ENCODE measurements at places on chromosomes 11 and 22.
A peak's percentile ranks its signal among the peaks of the same experiment; 100 is the strongest.

GRCh38 chr11:72935700-72936099 lies 121.5 kb downstream of the ATG16L2 start:
- no peak for DNase-seq

- DNase-seq: no peak
Observed at GRCh38 chr11:21933095-21933494, 259.8 kb upstream of the ANO5 start.

DNA sequence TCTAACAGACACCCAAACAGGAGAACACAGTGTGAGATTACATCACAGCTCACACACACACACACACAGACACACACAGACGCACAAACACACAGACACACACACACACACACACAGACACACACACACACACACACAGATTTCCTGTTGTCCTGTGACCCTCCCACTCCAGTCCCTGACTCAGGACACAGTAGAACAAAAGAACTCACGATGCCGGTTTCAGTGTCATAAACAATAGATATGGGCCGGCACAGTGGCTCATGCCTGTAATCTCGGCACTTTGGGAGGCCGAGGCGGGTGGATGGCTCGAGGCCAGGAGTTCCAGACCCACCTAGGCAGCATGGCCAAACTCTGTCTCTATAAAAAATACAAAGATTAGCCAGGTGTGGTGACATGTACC lies 13.8 kb upstream of the KAT5 start:
- no peak for DNase-seq

- peak; percentile 43 for DNase-seq
Observed at GRCh38 chr11:94583866-94584500, 16.8 kb downstream of the PIWIL4 start.

DNA sequence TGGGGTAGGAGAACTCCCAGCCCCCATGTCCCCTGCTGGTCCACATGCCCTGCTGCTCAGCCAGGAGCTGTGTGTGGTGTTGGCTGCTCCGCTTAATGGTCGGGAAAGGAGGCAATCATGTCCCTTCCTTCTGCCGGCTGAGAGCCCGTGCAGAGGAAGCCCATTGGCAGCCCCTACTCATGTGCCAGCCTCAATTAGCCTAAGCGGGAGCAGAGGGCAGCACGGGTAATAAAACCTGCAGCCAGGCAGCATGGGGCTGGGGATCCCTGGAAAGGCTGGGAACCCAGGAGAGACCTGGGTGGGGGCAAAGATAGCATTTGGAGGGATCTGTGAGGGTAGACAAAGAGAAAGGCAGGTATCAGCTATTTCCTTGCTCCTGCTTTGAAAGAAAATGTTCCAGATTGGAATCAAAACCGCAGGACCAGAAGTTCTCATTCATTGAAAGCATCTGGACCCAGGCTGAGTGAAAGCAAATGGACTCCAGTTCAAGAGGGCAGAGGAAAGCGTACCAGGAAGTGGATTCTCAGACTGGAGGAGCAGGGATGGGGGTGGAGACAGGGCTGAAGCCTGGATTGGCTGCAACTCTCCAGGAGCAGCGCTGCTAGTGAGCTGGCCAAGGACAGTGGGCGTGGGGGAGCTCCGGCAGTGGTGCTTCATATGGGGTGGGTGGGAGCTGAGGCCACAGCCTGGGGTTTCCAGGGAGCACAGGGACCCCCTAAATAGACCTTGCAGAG lies 103.4 kb upstream of the NECTIN1 start:
- DNase-seq: no peak

DNA sequence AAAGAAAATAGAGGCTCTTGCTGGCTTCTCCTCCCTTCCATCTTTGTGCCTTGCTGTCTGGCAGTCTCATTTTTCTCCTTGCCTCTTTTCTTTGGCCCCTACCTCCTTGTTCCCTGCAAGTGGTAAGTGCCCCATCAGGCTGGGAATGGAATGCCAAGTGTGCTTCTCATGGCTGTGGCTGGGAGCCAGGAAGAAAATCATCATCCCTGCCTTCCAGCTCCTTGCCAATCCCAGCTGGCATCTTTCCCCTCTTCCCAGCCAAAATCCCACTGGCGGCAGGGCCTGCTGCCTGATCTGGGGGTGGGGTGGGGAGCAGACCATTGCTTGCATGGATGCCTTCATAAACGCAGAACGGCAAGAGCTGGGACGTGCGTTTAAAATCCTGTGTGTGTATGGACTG lies 27.0 kb upstream of the SLC25A18 start:
- DNase-seq: peak; percentile 63

DNA sequence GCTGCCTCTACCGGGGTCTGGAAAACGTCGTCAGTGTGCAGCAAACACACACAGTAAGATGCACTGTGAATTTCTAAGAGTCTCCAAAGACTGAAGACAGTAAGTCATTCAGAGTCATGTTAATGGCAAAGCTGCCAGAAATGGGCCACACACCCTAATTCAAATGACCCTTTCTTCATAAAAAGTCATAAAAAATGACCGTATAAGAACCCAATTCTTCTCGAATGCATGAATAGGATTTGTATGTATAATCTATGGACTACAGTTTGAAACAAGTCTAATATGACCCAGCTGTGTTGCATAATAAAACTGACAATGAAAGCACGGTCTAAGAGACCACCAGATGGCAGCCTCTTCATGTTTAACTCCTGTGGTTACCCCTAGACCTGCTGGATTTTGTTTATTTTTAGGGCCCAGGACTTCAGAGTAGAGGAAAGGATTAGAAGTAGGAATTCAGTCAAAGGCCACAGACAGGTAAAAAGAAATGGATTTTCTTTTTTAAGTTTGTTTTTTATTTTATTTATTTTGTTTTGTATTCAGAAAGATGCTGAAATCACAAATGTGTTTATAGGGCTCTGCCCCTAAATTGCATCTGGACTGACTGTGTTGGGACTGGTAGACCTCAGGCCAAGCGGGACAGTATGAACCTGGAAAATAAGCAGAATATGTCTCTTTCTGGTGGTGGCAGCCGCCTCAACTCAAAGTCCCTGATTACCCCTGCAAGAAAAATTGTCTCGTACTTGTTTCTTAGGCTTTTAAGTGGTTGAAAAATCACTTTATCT lies 32.1 kb upstream of the SLC5A12 start:
- DNase-seq: peak; percentile 82

DNA sequence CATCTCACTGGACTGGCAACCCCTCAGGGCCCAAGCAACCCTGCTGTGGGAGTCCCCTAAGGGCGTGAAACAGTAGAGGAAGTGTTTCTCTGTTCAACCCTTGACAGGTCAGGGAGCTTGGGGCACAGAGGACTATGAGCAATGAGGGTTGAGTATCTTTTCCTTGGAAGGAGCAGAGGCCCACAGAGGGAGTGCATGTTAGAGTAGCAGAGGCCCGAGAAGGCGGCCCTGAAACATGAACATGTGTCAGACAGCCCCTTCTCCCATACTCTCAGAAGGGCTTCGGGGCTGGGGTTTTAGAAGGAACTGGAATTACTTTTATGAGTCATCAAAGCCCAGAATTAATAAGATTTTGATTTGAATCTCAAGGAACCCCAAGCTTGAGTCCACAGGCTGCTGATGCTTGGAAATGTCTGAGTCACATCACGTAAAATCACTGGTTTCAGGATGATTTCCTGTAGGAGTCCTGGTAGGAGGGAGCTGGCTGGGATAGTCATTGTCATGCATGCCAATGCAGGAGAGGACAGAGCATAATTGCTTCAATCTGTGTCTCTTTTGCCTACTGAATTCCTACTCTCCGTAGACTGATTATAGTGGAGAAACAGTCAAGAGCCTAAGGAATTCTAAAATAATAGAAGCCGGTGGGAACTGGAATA lies 22.6 kb downstream of the C11orf71 start:
- DNase-seq: no peak

- no peak for DNase-seq
Observed at GRCh38 chr11:72738199-72739141, 13.7 kb downstream of the ARAP1 start.

DNA sequence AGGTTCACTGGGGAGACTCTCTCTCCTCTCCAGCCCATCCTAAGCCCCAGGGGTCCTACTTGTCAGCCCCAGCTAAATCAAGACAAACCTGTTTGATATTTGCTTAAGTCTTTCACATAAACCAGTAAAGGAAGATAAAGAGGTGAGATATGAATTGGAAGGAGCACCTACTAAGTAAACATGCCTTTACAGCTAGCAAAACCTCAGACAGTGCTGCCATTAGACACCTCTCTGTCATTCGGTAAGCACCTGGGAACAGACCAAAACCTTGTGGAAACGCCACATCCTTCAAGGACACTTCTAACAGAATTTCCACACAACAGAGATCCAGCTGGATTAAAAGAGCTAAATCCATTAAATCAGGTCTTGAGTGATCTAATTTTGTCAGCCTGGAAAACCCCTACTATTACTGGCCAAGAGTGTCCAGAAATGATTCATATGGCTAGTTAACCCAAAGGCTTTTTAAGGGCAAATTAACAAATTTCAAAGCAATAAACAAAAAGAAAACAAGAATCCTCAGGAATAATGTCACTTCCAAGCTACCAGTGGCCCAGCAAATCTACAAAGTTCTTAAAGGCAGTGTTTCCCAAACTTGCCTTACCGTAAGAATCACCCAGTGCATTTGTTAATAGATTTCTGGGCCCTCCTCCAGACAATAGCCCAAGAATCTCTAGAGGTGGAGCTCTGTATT lies 2.4 kb downstream of the VPS37C start:
- DNase-seq: no peak

GRCh38 chr11:104876324-104876723 lies 21.9 kb downstream of the CASP12 start:
- no peak for DNase-seq

DNA sequence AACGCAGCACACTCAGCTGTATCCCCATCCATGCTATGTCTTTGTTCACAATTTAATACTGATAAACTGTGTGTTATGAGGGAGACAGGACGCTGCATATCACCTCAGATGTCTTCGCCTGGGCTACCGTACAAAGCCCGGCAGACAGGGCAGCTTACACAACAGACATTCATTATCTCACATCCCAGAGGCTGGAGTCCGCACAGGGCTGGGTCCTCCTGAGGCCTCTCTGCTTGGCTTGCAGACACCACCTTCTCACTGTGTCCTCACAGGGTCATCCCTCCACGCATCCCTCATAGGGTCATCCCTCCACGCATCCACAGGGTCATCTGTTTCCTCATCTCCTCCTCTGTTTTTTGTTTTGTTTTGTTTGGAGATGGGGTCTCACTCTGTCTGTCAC lies 61.2 kb downstream of the SHANK2 start:
- no peak for DNase-seq

DNA sequence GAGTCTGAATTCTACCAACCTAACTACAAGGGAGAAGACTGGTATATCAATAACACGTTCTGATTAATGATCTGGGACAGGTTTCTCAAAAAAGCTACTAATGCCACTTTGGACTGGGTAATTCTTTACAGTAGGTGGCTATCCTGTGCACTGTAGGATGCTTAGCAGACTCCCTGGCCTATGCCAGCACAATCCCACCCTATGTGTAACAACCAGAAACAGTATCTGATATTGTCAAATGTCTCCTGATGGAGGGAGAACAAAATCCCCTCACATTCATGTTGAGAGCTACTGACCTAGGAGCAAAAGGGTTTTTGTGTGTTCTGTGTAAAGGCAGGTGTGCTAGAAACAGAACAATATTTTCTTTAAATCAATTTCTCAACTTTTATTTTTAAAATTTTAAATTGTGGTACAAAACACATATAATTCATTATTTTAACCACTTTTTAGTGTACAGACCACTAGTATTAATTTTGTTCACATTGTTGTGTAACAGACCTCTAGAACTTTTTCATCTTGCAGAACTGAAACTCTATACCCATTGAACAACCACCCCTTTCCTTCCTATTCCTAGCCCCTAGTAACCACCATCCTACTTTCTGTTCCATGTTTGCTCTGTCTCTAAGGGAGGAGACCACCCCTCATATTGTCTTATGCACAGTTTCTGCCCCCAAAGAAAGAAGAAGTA lies 2.1 kb upstream of the MS4A6A start:
- DNase-seq: peak; percentile 83

GRCh38 chr11:2143799-2144543 lies 4.8 kb upstream of the IGF2 start:
- no peak for DNase-seq

DNA sequence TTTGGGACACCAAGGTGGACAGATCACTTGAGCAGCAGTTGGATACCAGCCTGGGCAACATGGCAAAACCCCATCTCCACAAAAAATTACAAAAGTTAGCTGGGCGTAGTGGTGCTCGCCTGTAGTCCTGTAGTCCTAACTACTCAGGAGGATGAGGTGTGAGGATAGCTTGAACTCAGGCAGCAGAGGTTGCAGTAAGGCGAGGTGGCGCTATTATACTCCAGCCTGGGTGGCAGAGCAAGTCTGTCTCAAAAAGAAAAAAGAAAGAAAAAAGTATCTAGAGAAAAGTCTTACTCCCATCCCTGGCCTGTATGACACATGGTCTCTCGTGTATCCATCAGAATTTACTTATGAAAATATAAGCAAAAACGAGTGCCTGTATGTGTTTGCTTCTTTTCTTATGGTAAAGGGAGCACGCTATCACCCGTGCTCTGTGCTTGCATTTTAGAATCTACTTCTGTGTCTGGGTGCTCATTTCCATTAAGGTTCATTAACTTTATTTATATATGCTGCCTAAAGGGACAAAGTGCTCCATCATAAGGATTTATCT lies 15.4 kb upstream of the CPT1A start:
- DNase-seq: no peak

GRCh38 chr11:119538753-119539152 lies 115.8 kb upstream of the THY1 start:
- no peak for DNase-seq

GRCh38 chr22:20937031-20937793 lies 20.0 kb downstream of the CRKL start:
- DNase-seq: no peak

- DNase-seq: no peak
Observed at GRCh38 chr11:113951537-113951936, 23.4 kb upstream of the HTR3A start.

- no peak for DNase-seq
Observed at GRCh38 chr22:50688448-50688847, 15.8 kb downstream of the SHANK3 start.

- DNase-seq: no peak
Observed at GRCh38 chr11:132263241-132263640, 892.8 kb downstream of the NTM start.

DNA sequence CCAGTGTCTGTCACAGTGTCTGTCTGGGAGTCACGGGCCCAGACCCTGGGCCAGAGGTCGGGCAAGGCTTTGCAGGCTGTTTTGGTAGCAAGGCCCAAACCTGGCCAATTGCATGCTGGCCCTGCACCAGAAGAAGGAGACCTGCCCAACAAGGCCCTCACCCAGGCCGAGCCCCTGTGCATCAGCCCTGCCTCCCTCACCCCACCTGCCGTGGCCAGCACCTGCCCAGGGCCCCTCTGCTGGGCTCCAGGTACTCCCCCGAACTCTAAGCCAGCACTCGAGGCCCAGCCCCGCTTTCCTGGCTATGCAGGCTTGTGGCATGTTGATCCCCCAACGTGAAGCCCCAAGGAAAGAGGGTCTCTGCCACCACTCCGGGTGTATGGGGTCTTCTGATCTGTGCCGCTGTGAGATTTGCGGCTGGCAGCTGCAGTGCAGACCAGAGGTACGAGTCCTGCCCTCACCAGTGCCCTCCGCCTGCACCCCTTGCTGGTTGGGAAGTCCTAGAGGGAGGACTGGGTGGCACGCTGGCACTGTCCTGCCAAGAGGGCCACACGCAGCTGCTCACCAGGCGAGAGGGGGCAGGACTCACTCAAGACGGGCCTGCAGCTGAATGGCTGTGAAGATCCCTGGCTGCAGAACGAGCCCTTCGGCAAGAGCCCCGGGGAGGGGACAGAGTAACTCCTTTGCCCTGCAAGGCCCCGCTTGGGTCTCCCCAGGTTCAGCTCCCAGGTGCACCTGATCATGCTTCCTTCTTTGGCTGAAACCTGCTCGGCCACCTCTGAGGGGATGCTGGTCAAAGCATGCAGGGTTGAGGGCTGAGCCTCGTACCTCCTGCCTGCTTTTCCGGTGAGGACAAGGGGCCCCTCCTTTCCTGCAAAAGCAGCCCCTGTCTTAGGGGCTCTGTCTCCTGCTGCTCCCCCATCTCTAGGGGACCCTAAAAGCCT lies 6.7 kb upstream of the SEPTIN5 start:
- no peak for DNase-seq

Data from pons (tissue), 1 donor.